ENCODE measurements at places on chromosomes 7 and 10.

DNA sequence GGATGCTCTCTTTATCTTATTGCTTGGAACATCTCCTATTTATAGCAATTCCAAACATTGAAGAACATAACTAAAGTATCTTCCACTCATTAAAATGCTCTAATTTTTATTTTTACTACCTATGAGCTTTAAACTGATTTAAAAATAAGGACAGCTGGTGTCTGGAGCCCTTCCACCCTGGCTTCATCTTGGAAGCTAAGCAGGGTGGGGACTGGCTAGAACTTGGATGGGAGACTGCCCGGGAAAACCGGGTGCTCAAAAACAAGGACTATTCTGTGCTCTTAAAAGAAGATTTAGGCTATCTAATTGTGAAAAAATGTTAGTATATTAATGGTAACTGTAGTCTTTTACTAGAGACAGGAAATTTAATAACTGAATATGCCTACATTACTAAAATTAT, 69.2 kb downstream of the ARMC3 start:
- DNase-seq: no peak

DNA sequence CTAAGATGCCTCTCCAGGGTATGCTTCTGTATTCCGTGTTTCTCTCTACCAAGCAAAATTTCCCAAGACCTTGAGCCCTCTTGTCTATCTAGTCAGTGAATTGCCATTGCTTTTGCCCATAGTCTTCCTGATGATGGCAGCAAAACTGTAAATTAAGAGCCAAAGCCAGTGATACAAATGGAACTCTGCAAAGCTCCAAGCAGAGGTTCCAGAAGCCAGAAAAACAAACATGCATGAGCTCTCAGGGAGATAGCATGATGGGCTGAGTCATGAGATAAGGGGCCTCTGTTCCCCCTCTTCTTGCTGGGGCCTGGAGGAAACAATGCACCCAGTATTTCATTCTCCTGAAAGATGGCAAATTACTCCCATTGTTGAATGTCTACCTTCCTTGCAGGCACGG, 24.7 kb downstream of the LSMEM1 start:
- no peak for DNase-seq

- DNase-seq: no peak
Measured at GRCh38 chr10:43390759-43391158, 18.2 kb downstream of the HNRNPF start.

GRCh38 chr7:27096768-27097514, 1.1 kb upstream of the HOXA1 start:
- DNase-seq: no peak

DNA sequence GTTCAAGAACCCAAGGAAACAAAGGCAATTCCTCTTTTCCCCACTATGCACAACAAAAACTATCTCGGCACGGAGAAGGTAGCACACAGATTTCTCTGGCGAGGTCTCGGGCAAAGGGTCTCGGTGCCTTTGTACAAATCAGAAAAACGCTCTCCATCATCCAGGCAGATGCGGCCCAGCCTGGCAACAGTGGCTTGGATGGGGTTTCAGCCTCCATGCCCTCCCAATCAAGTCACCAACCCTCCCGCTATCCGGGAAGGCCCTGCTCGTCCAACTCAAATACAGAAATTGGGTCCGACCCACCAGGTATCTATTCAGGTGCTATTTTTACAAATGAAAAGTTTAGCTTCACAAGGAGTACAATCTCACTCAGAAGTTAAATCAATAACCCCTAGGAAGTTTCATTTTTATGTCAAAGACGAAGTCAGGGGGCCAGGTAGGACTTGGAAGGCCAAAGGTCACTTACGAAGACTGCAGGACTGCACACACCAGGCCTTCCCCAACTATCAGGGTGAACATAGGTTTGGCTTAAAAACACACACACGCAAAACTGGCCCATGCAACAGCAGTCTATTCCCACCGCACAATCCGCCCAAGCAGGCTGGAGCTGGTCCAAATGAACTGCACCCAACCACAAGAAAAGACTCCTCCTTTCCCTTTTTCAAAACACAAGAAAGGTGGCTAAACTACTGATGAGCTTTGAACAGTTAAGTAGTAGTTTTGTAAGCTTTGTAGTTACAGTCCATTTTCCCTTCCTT, 43.0 kb downstream of the GNA12 start:
- no peak for DNase-seq
